ENCODE measurements at places on chromosomes 12 and 14. TPM values are rescaled to one million over a fixed set of nuclear protein-coding genes. Genes with fewer than 3 reads are reported as not detected.

HOXC9 gene
- total RNA-seq: not detected

MGP gene
- not detected for total RNA-seq

LRP1-AS gene
- not detected for total RNA-seq

GPR162 gene
- under 0.01 TPM for total RNA-seq

GPR135 gene
- 3.6 TPM for total RNA-seq

TTC6 gene
- total RNA-seq: not detected

MDM2 gene
- 276 TPM for total RNA-seq

RPL10L gene
- total RNA-seq: not detected

HOTAIR gene
- not detected for total RNA-seq

SLC5A8 gene
- not detected for total RNA-seq

MANSC1 gene
- total RNA-seq: 3.7 TPM

GPR68 gene
- 0.33 TPM for total RNA-seq

GPR137C gene
- 0.31 TPM for total RNA-seq

CNIH1 gene
- 86.6 TPM for total RNA-seq

CELA1 gene
- total RNA-seq: not detected

FBLN5 gene
- total RNA-seq: 8.7 TPM

WNT1 gene
- total RNA-seq: not detected

KRT6B gene
- not detected for total RNA-seq

TEX22 gene
- not detected for total RNA-seq

SPPL3 gene
- 9.3 TPM for total RNA-seq

SDS gene
- not detected for total RNA-seq

IAPP gene
- not detected for total RNA-seq

A2M gene
- 29.6 TPM for total RNA-seq

HCAR3 gene
- not detected for total RNA-seq

RD3L gene
- total RNA-seq: not detected

PLEKHD1 gene
- total RNA-seq: 0.34 TPM

All from melanocyte of skin (primary cell).